ENCODE measurements at places on chromosomes 2 and 18.

- no peak for DNase-seq
These were observed 19.7 kb upstream of the DAPL1 start for GRCh38 chr2:158775273-158776027.

- DNase-seq, result no peak
These were observed 32.8 kb downstream of the ZBTB7C start for GRCh38 chr18:48376406-48376805.

- DNase-seq, result no peak
These were observed 122.1 kb upstream of the SALL3 start for GRCh38 chr18:78857314-78858150.

DNA sequence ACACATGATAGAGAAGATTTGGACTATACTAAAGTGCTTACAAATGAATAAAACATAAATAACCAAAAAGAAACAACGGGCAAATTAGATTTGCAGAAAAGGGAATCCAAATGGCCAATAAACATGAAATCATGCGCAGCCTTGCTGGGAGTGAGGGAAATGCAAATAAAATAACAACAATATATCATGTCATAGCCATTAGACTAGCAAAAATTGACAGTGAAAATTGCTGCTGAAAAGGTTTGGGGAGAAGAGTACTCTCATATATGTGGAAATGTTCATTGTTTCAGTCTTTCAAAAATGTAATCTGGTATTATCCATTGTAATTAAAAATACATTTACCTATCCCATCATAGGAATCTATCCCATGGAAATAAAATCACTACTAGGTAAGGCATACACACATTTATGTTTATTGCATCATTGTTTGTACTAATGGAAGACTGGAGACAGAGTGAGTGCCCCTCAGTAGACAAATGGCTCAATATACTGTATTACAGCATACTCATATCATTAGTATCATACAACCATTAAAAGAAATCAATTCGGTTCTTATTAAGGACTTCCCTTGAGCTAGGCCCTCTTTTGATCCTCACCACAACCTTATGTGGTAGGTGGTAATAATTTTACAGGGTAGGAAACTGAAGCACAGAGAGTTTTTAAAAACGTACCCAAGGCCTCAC, 94.1 kb upstream of the MSTN start:
- no peak for DNase-seq

- no peak for DNase-seq
These were observed 35.7 kb downstream of the KANSL3 start for GRCh38 chr2:96602330-96602823.

GRCh38 chr2:136653861-136654260, 111.5 kb upstream of the THSD7B start:
- DNase-seq, result no peak

DNA sequence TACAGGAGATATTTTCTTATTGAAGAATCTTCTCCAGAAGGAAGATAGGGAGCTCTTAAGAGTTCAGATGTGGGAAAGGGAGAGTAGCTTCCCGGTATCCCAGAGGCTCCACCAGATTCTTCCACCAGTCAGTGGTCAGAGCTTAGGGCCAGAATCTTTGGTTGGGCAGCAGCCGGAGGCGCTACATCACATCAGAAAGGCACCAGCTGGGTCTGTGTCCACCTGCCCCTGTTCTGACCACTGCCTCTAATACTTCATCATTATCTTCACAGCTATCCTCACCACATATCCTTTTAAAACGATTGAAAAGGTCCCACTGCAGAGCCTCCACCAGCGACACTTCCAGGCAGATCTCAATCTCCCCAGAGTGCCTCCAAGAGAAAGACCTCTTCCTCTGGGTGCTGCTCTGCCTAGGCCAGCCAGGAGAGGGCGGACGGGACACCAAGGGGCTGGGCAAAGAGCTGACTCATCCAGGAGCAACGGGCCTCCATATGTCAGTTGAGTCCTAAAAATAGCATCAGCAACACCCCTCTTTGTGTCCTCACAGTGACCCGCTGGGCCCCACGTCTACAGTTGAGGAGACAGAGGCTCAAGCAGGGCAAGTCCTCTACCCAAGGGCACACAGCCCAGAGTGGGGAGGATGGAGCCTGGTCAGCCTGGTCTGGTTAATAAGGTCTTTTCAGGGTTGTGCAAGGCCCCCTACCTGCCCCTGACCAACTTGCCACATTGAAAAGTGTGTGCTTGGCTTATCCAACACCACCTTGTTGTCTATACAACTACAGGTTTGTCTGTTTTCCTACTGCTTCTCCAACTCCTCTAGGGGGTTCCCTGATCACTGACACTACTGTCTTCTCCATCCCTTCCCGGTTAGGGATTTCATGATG, 81.2 kb downstream of the ADD2 start:
- no peak for DNase-seq

DNA sequence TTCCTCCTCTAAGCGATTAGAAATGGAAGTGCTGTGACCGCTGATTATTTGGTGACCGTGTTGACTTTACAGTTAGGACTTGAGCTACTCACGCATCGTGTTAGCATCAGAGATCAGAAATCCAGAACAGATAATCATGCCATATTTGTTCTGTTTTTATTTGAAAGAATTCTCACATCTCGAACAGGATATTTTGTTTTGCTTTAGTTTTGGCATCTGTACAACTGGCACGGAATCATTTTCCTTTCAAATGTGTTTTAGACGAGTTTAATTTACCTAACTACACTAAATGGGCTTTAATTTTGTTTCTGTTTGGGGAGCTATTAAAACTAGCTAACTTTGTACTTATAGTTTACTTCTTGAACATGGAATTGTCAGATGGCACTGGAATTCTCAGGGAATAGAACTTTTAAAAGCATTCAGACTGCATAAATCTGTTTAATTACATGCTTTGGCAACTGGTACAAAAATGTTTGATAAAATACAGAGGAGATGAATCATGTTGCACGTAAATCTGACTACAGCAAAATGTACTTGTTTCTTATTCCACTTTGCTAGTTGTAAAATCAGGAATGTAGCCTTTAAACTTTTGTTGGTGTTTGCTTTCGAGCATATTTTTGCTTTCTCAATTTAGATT, 1.4 kb downstream of the ITPRID2 start:
- DNase-seq, result no peak

DNA sequence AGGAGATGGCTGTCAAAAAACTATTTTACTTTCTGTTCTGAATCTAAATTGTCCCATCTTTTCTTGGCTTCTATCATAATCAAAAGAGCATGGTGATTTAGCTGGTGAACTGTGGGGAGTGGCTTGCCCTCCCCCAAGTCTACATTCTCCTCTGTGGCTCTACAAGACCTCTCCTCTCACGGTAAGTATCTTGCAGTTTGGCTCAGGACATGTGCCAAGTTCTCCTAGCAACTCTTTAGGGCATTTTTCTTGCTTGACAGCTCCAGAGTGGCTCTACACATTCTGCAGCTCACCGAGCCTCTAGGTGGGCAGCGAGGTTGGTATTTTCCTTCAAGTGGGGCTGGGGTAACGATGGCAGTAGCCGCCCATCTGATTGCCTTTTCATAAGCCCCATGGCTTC, 29.1 kb downstream of the SLC4A5 start:
- no peak for DNase-seq

DNA sequence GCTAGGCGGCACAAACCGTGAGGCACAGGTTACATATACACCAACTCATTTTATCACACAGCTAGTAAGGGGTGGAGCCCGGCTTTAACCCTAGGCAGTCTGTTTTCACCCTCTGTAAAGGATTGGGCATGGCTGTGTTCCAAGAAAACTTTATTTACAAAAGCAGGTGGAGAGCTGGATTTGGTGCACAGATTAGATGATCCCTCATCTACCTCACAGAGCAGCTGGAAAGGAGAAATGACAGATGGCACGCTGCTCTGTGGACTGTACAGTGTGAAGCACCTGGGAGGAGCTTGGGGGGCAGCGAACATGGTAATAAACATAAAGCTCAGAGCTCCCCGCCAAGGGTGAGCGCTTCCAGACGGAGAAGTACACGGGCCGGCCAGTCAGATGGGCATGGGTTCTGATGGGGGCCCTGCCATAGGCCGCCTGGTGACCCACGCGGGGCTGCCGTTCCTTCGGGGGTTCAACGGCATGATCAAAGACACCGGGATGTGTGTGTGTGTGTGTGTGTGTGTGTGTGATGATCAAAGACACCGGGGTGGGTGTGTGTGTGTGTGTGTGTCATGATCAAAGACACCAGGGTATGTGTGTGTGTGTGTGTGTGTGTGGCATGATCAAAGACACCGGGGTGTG, 862 bp upstream of the TMEM177 start:
- peak; percentile 11 for DNase-seq

GRCh38 chr18:12645254-12645653, 12.7 kb downstream of the SPIRE1 start:
- DNase-seq, result no peak

DNA sequence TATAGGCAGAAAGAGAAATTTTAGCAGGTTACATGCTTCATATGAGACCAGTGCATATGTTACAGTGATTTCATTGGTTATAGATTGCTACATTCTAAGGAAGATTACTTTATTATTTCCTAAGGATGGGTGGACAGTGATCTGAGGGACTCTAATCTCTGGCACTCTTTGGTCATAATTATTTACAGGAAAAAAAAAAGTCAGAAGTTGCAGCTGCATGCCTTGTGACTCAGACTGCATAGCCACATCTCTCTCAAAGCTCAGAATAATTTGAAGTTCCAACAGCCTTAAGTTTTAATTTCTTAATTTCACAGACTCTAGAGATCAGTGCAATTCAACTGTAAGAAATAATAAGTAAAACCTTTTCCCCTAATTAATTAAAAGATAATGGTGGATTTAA, 27.1 kb upstream of the BARD1 start:
- no peak for DNase-seq

- DNase-seq, result no peak
These were observed 14.4 kb upstream of the SNED1 start for GRCh38 chr2:240983996-240984498.

- no peak for DNase-seq
These were observed 1257.0 kb upstream of the GYPC start for GRCh38 chr2:125398738-125399524.

DNA sequence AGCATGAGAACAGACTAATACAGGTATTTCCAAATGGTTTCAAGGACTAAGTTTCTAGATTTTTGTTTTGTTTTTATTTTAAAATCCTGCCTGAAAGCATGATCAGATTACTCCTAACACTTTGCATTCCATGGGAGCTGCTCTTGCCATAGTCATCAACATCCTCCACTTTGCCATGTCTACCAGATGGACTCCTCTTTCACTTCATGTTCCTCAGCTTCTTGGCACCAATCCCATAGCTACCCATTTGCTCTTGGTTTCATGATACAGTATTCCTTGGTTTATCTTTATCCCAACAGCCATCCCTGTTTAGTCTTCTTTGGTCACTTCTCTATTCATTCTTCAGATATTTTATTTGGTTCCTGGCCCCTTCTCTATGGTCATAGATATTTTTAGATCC, 154.2 kb upstream of the CCDC195 start:
- DNase-seq, result no peak

- DNase-seq, result no peak
These were observed 213.2 kb downstream of the RBM43 start for GRCh38 chr2:151048331-151049054.

DNA sequence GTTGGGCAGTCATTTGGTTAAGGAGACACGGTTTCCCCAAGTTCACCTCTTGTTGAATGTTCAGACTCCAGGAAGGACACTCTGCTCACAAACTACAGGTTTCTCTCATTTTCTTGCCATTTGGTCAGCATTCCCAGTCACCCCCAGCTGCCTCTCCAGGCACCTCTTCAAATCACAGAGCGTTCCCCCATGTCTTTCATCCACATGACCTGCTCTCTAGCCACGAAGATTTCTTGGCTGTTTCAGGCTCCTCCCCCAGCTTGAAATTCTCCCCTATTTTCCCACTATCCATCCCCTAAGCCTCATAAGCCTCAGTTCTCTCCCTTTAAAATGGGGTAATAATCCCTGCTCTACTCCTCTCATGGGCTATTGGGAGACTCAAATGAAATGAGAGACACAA, 89.1 kb upstream of the RTN4 start:
- no peak for DNase-seq

- no peak for DNase-seq
These were observed 122.8 kb upstream of the WDSUB1 start for GRCh38 chr2:159409116-159409800.

GRCh38 chr2:23385748-23386338, 864 bp downstream of the KLHL29 start:
- DNase-seq, result no peak

DNA sequence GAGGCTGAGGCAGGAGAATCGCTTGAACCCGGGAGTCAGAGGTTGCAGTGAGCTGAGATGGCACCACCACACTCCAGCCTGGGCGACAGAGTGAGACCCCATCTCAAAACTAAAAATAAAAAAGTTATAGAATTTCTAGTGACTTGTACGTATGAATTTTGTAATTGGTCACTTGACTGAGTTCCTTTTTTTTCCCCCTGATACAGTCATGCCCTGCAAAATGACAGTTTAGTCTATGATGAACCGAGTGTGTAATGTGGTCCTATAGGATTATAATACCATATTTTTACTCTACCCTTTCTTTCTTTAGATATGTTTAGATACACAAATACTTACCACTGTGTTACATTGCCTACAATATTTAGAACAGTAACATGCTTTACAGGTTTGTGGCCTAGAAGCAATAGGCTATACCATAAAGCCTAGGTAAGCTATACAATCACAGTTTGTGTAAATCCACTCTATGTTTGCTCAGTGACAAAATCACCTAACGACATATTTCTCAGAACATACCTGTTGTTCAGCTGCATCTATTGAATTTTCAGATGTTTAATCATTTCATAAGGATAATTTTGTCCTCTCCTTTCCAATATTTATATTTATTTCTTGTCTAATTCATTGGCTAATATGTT, 25.4 kb downstream of the SOCS6 start:
- DNase-seq, result no peak

DNA sequence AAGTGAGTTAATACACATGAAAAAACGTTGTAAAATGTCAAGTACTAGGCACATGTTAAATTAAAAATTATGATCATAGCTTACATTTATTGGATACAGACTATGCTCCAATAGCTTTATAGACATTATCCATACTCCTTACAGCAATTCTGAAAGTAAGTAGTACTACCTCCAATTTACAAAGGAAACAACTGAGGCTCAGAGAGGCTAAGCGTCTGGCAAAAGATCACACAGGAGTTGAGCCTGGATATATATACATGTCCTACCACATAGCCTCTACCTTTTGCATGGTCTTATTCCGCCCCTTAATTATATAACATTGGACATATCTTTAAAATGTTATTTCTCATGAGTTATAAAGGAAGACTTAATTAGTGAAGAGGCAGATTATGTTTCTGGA, 127.3 kb downstream of the CSRNP3 start:
- no peak for DNase-seq

Data from NCI-H1436 treated with DMSO at 0.1 percent for 48 hours (cell line).